ENCODE measurements at places on chromosomes 5 and 9. TPM values are rescaled to one million over a fixed set of nuclear protein-coding genes. Genes with fewer than 3 reads are reported as not detected.

GRCh38 chr9:36537861-36538260, 34.8 kb upstream of the MELK start:
- no peaks in the 10 kb centered on the region for H3K36me3 ChIP-seq
- no peak for DNase-seq
- H3K27ac ChIP-seq: no peak overlapping the region
- H3K4me3 ChIP-seq: no peak overlapping the region
- no peaks in the 10 kb centered on the region for H3K4me1 ChIP-seq
- peaks cover 13% of the 10 kb centered on the region for H3K27me3 ChIP-seq

DNA sequence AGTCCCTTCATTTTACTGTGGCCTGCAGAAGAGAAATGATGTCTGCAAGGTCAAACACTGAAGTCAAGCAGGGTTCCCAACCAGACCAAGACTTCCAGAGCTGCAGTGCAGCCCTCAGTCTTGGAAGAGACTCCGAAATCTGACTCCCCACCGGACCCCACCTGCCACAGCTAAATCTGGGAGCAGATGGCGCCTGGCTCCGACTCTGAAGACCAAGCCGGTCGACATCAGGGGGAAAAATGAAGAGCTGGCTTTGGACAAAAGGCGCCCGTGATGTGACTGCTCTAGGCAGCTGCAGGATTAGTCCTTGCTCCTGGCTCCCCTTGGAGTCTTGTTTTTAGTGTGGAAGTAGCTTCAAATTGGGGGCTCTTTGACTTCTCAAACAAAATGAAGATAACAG, 72.4 kb upstream of the ZNF622 start:
- H3K27ac ChIP-seq: no peak overlapping the region
- H3K36me3 ChIP-seq: no peaks in the 10 kb centered on the region
- no peak overlapping the region for H3K4me3 ChIP-seq
- H3K27me3 ChIP-seq: peaks cover 18% of the 10 kb centered on the region
- DNase-seq: no peak

- H3K4me3 ChIP-seq: peak within 1 kb of the TSS; percentile 71
- no peak within 1 kb of the TSS for H3K27ac ChIP-seq
- H3K27me3 ChIP-seq: peaks cover 9% of the 10 kb centered on the region
- H3K36me3 ChIP-seq: peaks cover 45% of the 10 kb centered on the region
Measured at GRCh38 chr5:141354900-141355469, at the start of gene PCDHGA4. Gene PCDHGA4 (plus strand): TSS chr5:141355021. CDS start chr5:141355108, 87 bp downstream.

DNA sequence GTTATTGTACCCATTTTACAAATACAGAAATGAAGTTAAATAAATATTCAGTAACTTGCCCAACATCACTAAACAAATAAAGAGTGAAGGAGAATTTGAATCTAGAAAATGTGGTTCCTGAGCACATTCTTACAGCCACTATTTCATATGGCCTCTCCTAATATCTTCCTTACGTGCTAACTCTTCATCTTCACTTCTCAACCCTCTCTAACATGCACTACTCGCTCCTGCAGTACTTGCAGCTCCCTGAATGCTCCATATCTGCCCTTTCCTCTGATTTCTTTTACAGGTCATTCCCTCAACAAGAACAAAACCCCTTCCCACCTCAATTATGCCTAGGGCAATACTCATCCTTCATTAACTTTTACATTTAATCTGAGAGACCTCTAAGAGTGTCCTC, 711.5 kb downstream of the CETN3 start:
- no peaks in the 10 kb centered on the region for H3K4me1 ChIP-seq
- no peaks in the 10 kb centered on the region for H3K36me3 ChIP-seq
- DNase-seq: no peak
- H3K27me3 ChIP-seq: no peaks in the 10 kb centered on the region
- H3K4me3 ChIP-seq: no peak overlapping the region
- H3K27ac ChIP-seq: no peak overlapping the region

DNA sequence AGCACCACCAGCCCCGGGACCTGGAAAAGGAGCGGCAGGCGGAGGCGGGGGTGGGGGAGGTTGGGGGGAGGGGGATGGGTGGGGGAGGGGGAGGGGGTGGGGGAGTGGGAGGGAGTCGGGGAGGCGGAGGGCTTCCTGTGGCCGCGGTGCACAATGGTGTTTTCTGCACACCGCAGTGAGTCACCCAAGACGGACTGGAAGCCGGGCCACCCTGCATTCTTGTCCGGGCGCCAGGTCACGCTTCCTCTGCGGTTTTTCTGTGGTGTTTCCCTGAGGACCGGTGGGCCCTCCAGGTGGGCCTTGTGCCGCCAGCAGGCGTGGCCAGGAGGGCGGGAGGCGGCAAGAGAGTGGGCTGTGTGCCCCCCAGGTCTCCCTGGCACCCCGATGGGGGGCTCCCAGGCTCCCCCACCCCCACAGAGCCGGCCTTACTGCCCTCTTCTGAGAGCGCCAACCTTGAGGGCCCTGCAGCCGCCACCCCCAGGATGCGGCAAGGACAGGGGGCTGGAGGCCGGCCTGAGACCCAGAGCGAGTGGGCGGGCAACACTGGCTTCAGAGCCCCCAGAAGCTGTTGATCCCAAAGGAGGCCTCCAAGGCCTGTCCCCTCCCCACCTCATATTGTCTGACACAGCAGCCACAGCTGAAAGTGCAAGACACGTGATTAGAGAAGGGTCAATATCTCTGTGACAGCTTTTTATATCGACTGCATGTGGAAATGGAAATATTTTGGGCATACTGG, 11.1 kb downstream of the EXD3 start:
- H3K27me3 ChIP-seq: peaks cover 4% of the 10 kb centered on the region
- DNase-seq: peak; percentile 84
- no peak overlapping the region for H3K4me3 ChIP-seq
- no peak overlapping the region for H3K27ac ChIP-seq
- no peaks in the 10 kb centered on the region for H3K36me3 ChIP-seq
- H3K4me1 ChIP-seq: peaks cover 26% of the 10 kb centered on the region

GRCh38 chr9:123350590-123351310, 5.2 kb upstream of the CRB2 start:
- H3K27ac ChIP-seq: no peak overlapping the region
- H3K4me3 ChIP-seq: no peak overlapping the region
- DNase-seq: no peak
- peaks cover 20% of the 10 kb centered on the region for H3K27me3 ChIP-seq
- H3K4me1 ChIP-seq: no peaks in the 10 kb centered on the region

DNA sequence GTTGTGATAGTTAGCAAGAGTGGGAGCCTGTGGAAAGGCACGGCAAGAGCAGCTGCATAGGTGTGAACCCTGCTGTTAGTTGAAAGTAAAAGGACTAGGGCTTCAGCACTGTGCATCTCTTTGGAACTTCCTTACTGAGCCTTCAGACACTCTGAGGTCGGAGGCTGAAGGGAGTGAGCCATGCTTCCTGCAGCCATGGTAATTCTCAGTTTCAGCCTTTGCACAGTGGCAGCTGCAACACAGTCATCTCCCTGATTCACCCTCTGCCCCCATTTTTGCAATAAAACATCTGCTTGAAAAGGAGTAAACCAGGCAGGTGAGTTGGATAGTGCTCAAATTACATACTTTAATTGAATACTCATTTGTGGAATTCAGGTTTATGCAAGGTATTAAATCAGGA, 6.5 kb upstream of the TLE4 start:
- no peak overlapping the region for H3K27ac ChIP-seq
- DNase-seq: no peak
- H3K4me1 ChIP-seq: peaks cover 23% of the 10 kb centered on the region
- no peak overlapping the region for H3K4me3 ChIP-seq
- no peaks in the 10 kb centered on the region for H3K36me3 ChIP-seq
- H3K27me3 ChIP-seq: no peaks in the 10 kb centered on the region

GRCh38 chr5:139140591-139141071, 57.5 kb downstream of the SIL1 start:
- peak overlapping the region; percentile 21 for H3K4me3 ChIP-seq
- peak; percentile 55 for DNase-seq
- peaks cover 61% of the 10 kb centered on the region for H3K4me1 ChIP-seq
- peak overlapping the region; percentile 82 for H3K27ac ChIP-seq

DNA sequence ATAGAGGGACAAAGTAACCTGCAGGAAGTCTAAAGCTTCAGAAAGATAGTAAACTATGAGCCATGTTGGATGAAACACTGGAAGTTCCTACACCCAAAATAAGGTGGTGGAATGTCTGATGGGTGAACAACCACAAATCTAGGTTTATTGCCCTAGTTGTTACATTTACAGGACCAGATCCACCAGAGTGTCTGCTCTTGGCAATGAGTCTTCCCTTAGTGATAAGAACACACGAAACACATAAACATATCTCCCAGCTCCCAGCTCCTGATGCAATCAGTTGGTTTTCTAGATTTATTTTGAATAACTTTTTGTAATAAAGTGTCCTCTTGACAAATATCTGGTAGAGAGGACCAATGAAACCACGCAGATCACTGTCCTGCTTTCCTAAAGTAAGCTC, 329.7 kb upstream of the WWC1 start:
- H3K27ac ChIP-seq: no peak overlapping the region
- H3K4me3 ChIP-seq: no peak overlapping the region
- H3K4me1 ChIP-seq: no peaks in the 10 kb centered on the region
- H3K27me3 ChIP-seq: peaks cover 2% of the 10 kb centered on the region

GRCh38 chr5:179768326-179769085, 25.3 kb upstream of the LTC4S start:
- peaks cover 18% of the 10 kb centered on the region for H3K36me3 ChIP-seq
- no peak overlapping the region for H3K4me3 ChIP-seq
- no peak for DNase-seq
- H3K4me1 ChIP-seq: peaks cover 40% of the 10 kb centered on the region
- no peaks in the 10 kb centered on the region for H3K27me3 ChIP-seq
- H3K27ac ChIP-seq: no peak overlapping the region

DNA sequence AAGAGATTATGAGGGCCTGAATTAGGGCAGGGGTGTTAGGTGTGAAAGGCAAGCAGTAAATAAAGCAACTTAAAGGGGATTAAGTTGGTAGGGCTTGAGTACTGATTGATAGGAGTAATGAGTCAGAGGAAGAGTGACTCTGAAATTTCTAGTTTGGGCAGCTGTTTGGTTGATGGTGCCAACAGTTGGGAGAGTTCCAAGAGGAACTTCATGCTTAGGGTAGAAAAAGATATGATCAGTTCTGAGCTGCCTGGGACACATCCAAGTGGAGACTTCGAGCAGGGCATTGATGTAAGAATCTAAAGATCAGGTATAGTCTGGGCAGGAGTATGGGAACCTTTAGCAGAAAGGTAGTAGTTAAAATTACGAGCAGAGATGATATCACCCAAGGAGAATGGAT, 10.2 kb downstream of the MAMDC2 start:
- no peak for DNase-seq
- no peaks in the 10 kb centered on the region for H3K36me3 ChIP-seq
- H3K27ac ChIP-seq: peak overlapping the region; percentile 1
- peaks cover 40% of the 10 kb centered on the region for H3K4me1 ChIP-seq
- H3K27me3 ChIP-seq: no peaks in the 10 kb centered on the region
- no peak overlapping the region for H3K4me3 ChIP-seq

DNA sequence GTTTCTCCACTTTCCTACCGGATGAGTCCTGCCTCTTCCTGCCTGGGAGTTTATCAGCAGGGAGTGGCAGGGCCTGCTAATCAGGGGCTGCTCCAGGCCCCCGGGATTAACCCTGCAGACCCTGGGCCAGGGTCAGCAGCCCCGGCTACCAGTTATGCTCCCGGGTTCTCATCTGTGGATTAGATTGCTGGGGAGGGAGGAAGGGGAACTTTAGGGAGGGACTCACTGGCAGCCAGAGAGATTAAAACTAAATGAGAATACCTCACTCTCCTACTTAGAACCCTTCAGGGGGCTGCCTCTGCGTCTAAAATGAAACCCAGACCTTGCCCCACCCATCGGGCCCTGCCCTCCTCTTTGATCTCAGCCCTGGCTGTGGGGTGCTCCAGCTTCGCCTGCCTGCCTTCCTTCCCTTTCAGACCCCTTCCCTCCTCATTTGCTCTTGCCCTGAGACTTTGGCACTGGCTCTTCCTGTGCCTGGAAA, 130.5 kb upstream of the HAND1 start:
- DNase-seq: no peak
- no peak overlapping the region for H3K27ac ChIP-seq
- H3K27me3 ChIP-seq: peaks cover 40% of the 10 kb centered on the region
- H3K4me3 ChIP-seq: no peak overlapping the region

- H3K27ac ChIP-seq: peak overlapping the region; percentile 57
- H3K27me3 ChIP-seq: no peaks in the 10 kb centered on the region
- H3K4me3 ChIP-seq: no peak overlapping the region
- peaks cover 57% of the 10 kb centered on the region for H3K4me1 ChIP-seq
- no peak for DNase-seq
- H3K36me3 ChIP-seq: peaks cover 4% of the 10 kb centered on the region
Measured at GRCh38 chr9:4098031-4098430, 201.8 kb downstream of the GLIS3 start.

DNA sequence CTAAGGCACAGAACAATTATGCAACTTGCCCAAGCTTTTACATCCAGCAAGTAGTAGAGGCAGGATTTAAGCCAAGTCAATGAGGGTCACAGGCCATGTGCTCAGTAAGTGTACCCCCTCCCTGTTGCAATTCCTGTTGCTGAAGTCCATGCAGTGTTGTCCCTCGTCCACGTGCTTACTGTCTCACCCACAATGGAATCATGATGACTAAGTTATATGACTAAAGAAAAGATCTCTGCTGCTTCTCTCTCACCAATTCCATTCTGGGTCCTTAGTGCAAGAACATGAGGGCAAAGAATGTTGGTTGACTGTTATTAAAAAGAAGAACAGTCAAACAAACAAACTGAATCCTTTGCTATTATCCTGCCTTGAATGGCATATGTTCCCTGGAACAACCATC, 233.6 kb upstream of the SLC24A2 start:
- H3K4me3 ChIP-seq: no peak overlapping the region
- no peak overlapping the region for H3K27ac ChIP-seq
- H3K4me1 ChIP-seq: peaks cover 17% of the 10 kb centered on the region
- no peaks in the 10 kb centered on the region for H3K36me3 ChIP-seq
- H3K27me3 ChIP-seq: peaks cover 3% of the 10 kb centered on the region

GRCh38 chr5:146564007-146564762, 48.2 kb upstream of the GPR151 start:
- H3K4me1 ChIP-seq: peaks cover 12% of the 10 kb centered on the region
- no peak for DNase-seq
- no peak overlapping the region for H3K4me3 ChIP-seq
- no peaks in the 10 kb centered on the region for H3K36me3 ChIP-seq
- H3K27ac ChIP-seq: no peak overlapping the region
- H3K27me3 ChIP-seq: peaks cover 2% of the 10 kb centered on the region

- H3K4me3 ChIP-seq: no peak overlapping the region
- H3K27ac ChIP-seq: peak overlapping the region; percentile 9
- peaks cover 5% of the 10 kb centered on the region for H3K27me3 ChIP-seq
- peaks cover 23% of the 10 kb centered on the region for H3K4me1 ChIP-seq
- peaks cover 54% of the 10 kb centered on the region for H3K36me3 ChIP-seq
Measured at GRCh38 chr5:173591056-173591514, 25.4 kb downstream of the BOD1 start.

GRCh38 chr5:37994729-37995128, 154.9 kb upstream of the GDNF start:
- H3K4me1 ChIP-seq: no peaks in the 10 kb centered on the region
- DNase-seq: no peak
- no peak overlapping the region for H3K27ac ChIP-seq
- H3K36me3 ChIP-seq: no peaks in the 10 kb centered on the region

Gene KLHL3
- 0.52 TPM for total RNA-seq

Gene IFNA2
- not detected for total RNA-seq

Gene PLCXD3
- not detected for total RNA-seq

Gene PAEP
- not detected for total RNA-seq

Gene PRDM9
- not detected for total RNA-seq

All from HFFc6 (cell line).